ENCODE measurements at places on chromosomes 2 and 18.

- no peak for DNase-seq
Observed at GRCh38 chr2:125573432-125573831, 1082.5 kb upstream of the GYPC start.

- no peak for DNase-seq
Observed at GRCh38 chr2:195488567-195488966, 168.5 kb upstream of the SLC39A10 start.

GRCh38 chr18:48123324-48123723 is 192.9 kb upstream of the SMAD2 start:
- DNase-seq: no peak

DNA sequence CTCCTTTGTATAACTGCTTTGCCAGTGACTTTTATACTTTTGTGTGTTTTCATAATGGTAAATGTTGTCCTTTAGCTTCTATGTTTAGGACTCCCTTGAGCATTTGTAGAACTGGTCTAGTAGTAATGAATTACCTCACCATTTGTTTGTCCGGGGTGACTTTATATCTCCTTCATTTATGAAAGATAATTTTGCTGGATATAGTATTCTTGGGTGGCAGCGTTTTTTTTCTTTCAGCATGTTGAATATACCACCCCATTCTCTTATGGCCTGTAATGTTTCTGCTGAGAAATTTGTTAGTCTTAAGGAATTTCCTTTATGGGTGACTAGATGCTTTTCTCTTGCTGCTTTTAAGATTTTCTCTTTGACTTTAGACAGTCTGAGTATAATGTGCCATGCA is 56.0 kb downstream of the GPC1 start:
- DNase-seq: no peak

- peak; percentile 90 for DNase-seq
Observed at GRCh38 chr18:11908182-11909060, at the start of gene MPPE1. MPPE1 (minus strand) TSS chr18:11908317; CDS start chr18:11897264, 11,053 bp downstream.

- no peak for DNase-seq
Observed at GRCh38 chr2:172655091-172655837, 80.4 kb upstream of the RAPGEF4 start.

GRCh38 chr18:51171223-51171622 is 26.3 kb downstream of the MEX3C start:
- peak; percentile 63 for DNase-seq

- DNase-seq: no peak
Observed at GRCh38 chr2:188244383-188244782, 47.3 kb upstream of the GULP1 start.

- DNase-seq: no peak
Observed at GRCh38 chr18:44781886-44782285, 101.2 kb downstream of the SETBP1 start.

GRCh38 chr2:150472511-150472899 is 15.0 kb downstream of the RND3 start:
- DNase-seq: no peak

DNA sequence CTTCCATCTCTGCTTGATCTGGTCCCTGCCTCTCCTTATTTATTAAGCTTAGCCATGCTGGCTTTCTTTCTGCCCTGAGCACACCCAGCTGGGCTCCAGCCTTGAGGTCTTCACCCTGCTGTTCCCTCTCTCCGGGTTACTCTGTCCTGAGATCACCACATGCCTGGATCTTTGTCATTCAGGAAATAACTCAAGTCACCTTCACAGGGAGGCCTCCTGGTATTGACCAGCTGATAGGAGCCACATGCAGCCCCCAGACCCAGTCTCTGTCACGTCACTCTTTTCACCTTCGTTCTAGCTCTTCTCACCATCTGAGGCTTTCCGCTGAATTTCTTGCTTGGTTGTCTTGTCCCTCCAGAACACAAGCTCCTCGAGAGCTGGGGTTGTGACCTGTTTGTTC is 114.4 kb downstream of the TSN start:
- DNase-seq: no peak

DNA sequence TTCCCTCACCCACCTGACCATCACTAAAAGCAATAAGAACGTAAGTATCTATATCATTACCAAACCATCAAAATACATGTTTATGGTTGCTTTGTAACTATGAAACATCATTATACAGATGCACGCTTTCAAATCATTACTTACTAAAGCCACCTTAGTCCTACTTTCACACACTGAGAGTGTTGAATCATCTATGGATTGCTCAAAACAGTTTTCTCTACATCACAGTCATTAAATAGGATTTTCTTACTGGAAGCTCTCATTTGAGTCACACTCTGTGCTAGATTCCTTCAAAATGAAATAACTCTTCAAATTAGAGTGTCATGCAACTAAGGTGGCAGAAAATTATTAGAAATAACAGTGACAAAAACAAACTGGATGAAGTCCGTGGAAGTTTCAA is 878.4 kb downstream of the CPS1 start:
- DNase-seq: peak; percentile 37

- DNase-seq: no peak
Observed at GRCh38 chr2:229176136-229176535, 95.0 kb downstream of the PID1 start.

DNA sequence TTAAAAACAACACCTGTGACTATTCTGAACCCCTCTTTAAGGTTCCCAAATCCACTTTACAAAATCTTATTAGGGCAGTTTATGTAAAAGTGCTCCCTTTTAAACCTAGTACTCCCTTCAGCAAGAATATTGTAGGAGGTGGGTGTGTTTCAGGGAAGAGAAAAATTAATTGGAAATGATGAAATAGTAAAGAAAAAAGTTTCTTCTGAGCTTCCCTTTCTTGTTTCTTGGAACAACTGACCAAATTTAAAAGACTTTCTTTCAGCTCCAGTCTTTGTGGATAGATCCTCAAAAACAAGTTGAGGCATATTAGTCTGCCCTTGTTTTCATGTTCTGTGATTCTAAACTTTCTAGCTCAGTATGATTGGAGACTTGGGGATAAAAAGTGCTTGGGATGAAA is 3.0 kb downstream of the VWA3B start:
- DNase-seq: no peak

DNA sequence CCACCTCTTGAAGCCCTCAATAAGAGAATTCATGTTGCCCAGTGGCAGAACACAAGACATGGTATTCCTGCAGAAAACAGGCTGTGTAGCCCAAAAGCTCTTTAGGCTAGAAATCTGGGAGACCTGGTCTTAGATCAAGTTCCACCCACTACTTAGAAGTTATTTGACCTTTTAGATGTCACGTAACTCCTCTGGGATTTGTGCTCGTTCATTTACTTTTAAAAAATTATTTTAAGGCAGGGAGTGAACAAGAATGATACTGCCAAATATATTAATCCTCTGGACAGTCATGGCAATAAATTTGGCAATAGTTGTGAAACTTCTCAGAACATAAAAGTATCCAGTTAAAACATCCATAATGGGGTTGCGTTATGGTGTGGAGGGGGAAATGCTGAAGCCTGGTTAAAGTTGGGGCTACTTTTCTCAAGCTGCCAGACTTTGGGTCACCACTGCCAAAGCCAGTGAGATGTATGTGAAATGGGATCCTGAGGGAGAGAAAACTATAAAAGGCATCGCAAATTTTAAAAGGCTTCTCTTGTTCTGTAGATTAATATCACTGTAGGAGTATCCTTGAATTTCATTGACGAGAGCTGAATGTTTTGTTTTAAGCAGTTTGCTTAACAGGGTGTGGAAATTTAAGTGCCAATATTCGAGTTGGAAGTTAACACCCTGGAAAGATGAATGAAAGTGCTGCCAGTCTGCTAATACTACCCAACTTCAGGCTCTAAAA is 15.8 kb downstream of the DAPL1 start:
- DNase-seq: no peak

DNA sequence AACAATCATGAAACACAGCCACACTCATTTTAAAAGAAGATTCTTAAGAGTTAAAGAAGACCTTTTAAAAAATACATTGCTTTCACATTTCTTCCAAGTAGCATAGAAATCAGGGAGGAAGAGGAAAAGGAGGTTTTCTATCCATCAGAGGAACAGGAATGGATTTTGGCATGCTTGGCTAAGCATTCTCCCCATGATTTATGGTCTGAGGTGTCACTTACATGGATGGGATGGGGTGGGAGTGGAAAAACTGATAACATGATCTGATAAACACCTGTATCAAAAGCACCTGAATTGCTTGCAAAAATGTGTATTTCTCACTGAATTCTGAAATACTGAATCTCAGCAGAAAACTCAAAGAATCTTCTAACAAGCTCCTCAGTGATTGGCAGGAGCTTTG is 265.9 kb downstream of the NRXN1 start:
- no peak for DNase-seq

DNA sequence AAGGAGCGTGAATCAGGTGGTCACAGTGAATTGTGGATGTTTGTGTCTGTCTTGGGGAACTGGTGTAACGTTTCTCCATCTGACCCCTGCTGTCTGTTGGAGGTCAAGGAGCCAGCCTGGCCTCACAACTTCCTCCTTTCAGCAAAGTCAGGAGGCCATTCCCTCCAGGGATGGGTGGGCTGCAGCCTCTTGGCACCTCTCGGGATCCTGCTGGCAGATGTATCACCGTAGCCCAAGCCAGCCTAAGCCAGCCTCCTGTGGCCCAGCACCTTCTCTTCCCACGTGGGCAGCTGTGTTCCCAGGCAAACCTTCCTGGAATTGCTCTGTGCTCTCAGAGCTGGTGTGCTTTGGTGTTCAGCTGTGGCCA is 30.5 kb downstream of the HPCAL1 start:
- no peak for DNase-seq

GRCh38 chr18:79203017-79203605 is 133.9 kb downstream of the ATP9B start:
- peak; percentile 12 for DNase-seq

DNA sequence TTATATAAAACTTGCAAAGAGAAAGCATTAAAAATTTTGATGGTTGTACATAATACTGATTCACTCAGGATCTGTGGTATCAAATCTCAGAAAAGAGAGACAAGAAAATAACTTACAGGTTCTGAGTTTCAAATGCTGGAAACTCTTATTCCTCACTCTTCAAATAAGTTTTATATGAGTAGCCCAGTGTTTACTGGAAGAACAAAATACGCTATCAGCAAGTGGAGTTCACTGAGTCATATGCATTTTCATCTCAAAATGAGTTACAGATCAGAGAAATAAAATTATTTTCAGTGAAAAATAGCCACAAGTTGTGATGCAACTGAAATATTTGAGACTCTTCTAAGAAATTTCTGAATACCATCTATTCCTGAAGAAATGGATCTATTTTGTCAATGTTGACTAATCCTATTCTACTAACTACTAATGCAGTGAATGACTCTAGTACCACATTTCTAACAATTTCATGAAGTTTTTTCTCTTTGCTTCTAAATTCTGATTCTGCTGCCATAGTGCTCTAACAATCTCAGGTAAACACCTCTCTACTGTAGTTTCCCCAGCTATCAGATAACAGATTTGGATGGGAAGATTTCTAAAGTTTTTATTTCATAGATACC is 391.7 kb downstream of the ZEB2 start:
- DNase-seq: peak; percentile 53

DNA sequence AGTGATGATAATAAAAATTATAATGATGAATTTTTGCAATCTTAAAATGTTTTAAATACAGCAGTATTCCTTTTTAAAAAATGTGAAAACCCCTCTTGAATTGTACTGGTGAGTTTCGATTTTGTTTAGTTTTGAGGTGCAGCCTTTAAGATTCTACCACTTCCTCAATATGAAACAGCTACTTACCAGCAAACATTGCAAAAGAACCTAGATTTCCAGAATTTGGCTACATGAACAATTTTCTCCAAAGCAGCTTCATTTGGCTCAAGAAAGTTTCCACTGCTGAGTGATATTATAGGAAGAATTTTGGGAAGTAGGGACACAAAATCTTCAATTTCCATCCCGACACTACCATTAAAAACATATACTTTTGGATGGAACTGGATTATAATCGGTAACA is 12.0 kb downstream of the TCF4 start:
- no peak for DNase-seq

GRCh38 chr2:194346193-194346592 is 1310.8 kb upstream of the SLC39A10 start:
- DNase-seq: no peak

- DNase-seq: no peak
Observed at GRCh38 chr2:217353591-217353990, 493.7 kb upstream of the TNP1 start.

- DNase-seq: no peak
Observed at GRCh38 chr2:75518638-75519465, 41.9 kb downstream of the EVA1A start.

- DNase-seq: no peak
Observed at GRCh38 chr2:190972846-190973245, 41.1 kb downstream of the STAT1 start.

DNA sequence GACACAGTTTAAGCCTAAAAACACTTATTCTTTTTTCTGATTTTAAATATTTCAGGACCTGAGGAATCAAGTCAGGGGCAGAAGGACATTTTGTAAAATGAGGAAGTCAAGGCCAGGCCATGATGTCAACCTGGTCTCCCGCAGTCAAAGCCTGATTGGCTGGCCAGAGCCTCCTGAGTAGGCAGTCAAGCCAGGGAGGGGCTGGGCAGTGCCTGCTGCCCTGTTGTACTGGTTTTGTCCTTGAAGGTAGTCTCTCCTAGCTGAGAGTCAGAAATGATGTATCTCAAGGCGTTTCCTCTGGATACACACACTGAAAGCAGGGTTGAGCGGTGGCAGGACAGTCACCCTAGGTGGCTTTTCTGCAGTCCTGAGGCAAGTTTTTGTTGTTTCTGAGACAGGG is 19.8 kb downstream of the CCT7 start:
- no peak for DNase-seq

DNA sequence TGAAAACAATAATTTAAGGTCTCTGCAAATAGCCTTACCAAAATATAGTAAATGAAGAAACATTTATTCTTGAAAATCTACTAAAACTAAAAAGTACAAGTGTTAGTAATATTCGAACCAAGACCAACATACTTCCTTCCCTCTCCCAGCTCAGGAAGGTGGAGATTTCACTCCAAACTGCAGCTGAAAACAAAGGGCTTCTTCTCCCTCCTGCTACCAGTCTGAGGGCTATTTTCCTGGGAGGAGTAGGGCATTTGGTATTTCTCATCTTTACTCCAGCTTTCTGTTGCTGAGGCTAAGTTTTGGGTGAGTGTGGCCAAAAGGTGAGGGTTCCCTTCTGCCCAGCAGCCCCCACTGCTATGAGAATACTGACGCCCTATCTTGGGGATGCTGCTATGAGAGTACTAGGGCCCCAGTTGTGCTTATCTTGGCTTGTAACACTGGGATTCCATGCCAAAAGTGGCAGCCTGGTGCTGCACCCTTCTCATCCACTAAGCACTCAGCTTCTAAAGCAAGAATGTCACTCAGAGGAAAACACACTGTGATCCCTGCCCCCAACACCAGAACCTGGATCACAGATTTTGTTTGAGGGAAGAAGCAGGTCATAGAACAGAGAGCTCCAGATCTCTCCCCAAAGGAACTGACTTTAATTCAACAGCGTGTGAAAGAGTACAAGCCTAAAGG is 130.7 kb upstream of the KLF7 start:
- DNase-seq: no peak

- no peak for DNase-seq
Observed at GRCh38 chr2:222891890-222892289, 31.1 kb downstream of the ACSL3 start.

- peak; percentile 38 for DNase-seq
Observed at GRCh38 chr2:60806988-60807681, 51.1 kb downstream of the PAPOLG start.

Data from activated CD4-positive, alpha-beta T cell treated with anti-CD3 and anti-CD28 coated beads, Interleukin-2, amount 50 U/mL, for 16 hours (primary cell).